Stimulated activated CD4-positive, alpha-beta T cell treated with anti-CD3 and anti-CD28 coated beads, Interleukin-1b, Interleukin-23, amount 100 ng/mL, for 48 hours (primary cell): ENCODE measurements at places on chromosomes 6 and 20.

GRCh38 chr6:36914227-36914794 lies 28.6 kb downstream of the C6orf89 start:
- DNase-seq = no peak

DNA sequence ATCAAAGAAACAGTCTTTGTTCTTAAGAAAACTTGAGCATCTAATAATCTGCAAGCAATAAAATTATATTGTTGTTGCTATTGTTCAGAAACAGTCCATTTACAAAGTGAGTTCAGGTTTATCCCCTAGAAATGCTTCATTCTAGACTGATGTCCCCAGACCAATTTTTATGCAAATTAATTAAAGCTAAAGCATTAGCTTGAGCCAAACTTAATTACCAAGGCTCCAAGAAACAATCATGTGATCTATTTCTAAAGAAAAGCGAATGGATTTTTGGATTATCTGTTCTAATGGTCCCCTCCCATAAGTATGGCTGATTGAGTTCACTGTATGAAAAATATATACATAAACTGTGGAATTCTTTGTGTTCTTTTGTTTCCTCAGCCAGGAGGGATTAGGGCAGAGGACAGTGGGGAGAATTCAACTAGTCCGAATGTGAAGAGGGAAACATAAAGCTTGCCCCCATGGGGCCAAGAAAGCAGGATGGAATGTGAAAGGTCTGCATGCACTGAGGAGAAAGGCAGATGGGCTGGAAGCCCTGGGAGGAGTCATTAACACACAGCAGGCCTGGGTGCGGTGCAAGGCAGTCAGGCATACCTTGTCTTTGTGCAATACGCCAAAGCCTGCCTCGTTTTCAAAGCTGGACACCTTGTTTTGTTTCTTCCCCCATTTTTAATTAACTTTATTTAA lies 597.1 kb downstream of the KIF16B start:
- no peak for DNase-seq

DNA sequence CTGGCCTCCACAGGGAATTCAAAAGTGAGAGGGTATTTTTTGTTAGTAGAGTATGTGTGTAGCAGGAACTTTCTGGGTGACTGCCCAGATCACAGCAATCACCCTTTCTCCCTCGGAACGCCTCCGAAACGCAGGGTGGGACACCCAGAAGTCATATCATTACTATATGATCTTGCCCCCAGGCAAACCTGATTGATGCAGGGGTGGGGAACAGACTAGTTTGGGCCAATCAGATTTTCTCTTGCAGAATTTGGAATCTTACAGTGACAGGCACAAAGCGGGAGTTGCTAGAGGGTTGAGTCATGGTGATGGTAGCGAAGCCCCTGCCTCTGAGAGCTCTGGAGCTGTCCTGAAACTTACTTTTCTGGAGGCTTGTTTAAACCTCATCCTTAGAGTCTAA lies 16.5 kb upstream of the RPN2 start:
- DNase-seq = no peak

GRCh38 chr6:105320271-105320670 lies 82.6 kb downstream of the PREP start:
- DNase-seq = no peak

GRCh38 chr6:26351544-26351953 lies 13.4 kb upstream of the BTN3A2 start:
- no peak for DNase-seq

DNA sequence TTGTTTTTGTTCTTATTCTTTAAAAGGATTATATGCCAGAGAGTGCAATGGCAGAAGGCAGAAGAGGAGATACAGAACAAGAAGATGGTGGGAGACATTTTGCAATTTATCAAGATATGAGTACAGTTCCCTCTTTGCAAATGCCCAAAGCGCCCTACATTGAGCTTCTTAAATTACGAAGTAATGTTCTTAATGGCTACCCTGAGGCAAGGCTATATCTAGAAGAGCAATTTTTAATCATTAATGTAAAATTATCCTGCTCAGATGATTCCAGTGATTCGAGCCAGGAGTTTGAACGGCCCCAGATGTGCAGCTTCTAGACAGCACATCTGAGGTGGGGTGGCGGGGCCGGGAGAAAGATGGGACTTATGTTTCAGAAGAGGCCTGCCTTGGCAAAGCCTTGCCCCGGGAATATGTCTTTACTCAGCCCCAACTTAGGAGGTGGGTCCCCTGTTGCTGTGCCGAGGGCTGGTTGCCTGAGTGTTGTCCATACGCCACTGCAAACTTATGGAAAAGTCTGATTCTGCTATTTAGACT lies 84.9 kb upstream of the MLN start:
- DNase-seq = no peak

DNA sequence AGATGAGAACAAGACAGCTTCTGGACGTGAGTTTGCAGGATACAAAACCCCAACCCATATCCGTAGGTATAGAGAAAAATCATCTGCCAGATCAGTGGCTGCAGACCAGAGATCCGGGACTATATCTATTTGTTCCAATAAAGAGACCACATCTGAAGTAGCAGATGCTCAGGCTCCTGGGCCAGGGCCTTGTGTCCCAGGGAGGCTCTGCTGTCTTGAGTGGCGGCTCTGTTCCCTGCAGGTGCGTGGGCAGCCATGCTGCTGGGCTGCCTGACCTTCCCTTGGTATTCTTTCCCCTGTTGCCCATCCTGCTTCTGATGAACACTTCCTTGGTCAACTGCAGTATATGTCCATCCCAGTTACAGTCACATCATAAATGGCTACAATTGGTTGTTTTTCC lies 34.9 kb downstream of the ERMARD start:
- DNase-seq = no peak

DNA sequence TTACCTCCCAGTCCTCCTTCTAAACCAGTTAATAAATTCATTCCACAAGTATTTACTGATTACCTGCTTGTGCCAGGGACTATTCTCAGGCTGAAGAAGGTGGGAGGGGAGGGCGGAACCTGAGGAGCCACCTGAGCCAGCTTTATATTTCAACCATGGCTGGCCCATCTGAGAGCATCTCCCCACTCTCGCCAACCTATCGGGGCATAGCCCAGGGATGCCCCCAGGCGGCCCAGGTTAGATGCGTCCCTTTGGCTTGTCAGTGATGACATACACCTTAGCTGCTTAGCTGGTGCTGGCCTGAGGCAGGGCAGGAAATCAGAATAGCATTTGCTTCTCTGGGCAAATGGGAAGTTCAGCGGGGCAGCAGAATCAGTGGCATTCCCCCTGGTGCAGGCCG lies 4.9 kb upstream of the AAR2 start:
- DNase-seq = no peak

DNA sequence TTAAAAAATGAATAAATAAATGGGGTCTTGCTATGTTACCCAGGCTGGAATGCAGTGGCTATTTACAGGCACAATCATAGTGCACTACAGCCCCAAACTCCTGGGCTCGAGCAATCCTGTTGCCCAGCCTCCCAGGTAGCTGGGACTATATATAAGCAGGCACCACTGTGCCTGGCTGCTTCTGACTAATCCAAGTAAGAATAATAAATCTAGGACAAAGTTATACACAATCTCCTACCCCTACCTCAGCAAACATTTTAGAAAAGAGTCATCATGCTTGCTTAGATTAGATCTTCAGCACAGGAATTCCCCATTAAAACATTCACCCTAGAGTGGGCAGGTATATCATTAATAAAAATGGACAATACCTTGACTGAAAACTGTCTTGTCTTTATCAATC lies 124.6 kb downstream of the REV3L start:
- no peak for DNase-seq

- DNase-seq = no peak
Observed at GRCh38 chr6:79543886-79544285, 6.7 kb upstream of the LCA5 start.

GRCh38 chr20:61874421-61875068 lies 191.1 kb downstream of the TAF4 start:
- DNase-seq = no peak

DNA sequence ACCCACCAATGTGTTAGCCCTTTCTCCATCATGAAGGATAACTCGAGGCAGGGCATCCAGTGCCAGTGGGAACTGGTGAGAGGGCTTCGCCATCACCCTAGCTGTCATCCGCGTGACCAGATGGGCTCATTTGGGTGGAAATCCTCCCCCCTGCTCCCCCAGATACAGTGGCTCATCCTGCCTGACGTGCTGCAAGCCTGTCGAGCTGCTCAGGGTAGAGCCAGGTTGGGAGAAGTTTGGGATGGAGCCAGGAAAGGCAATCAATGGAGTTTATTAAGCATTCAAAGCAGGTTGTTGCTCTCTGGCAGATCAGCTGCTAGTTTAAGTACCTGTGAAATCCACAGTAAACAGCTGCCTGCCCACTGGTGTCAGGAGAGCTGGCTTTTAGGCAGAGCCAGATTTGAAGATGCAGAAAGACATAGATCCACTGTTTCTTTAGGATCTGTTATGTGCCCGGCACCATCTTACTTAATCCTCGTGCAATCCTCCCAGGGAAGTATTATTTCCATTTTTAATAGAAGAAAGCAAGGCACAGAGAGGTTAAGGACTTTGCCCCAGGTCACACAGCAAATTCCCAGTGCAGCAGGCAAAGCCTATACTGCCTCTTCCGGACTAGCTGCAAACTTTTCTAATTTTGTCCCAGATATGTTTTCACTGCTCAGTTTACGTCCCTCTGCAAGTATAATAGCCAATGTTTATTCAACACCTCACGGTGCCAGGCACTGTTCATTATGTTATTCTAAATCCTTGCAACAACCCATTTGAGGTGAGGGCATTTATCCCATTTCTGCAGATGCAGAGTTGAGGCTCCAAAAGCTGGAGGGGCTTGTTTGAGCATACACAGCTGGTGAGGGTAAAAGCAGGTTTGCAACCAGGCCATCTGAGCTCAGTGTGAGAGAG lies 54.1 kb upstream of the KCNG1 start:
- DNase-seq = no peak

DNA sequence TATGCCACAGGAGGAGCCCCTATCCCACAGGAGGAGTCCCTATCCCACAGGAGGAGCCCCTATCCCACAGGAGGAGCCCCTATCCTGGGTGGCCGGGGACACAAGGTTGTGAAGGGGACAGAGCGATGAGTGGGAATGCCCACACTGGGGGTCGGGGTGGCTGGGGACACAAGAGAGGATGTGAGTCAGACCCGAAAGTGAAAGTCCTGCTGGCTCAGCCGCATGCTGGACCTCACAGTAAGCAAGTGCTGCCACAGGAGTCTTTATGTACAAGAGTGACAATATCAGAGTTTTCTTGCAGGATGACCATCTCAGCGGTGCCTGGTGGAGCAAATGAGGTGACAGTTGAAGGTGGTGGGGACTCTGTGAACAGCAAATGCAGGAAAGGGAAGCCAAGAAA lies 93.7 kb downstream of the PSMB1 start:
- peak; percentile 29 for DNase-seq

- DNase-seq = no peak
Observed at GRCh38 chr6:82524031-82524430, 160.4 kb downstream of the TPBG start.

DNA sequence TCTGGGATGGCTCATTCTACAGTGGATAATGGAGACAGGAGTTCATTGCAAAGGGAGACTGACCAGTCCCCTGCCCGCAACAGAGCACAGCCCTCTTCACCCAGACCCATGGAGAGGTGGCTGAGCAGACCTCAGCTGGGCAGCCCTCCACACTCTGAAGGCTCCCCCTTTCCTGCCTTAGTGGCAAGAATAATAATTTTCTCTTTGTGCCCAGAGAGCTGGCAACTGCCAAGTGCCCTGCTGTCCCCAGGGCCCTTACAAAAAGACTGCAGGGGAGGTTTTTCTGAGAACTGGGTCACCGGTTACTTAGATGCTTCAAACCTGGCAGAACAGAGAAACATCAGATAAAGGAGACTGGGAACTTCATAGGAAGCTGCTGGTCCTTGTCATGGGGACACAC lies 35.4 kb upstream of the ZNFX1 start:
- no peak for DNase-seq

GRCh38 chr6:164897523-164898235 lies 411.7 kb downstream of the C6orf118 start:
- no peak for DNase-seq

GRCh38 chr6:70157086-70157485 lies 145.8 kb downstream of the COL9A1 start:
- no peak for DNase-seq

- DNase-seq = peak; percentile 54
Observed at GRCh38 chr6:15901141-15902115, 227.5 kb upstream of the MYLIP start.

- DNase-seq = no peak
Observed at GRCh38 chr20:57195469-57196100, 70.9 kb downstream of the BMP7 start.

GRCh38 chr20:17972121-17972520 lies 3.3 kb downstream of the MGME1 start:
- no peak for DNase-seq

GRCh38 chr20:8346700-8347270 lies 214.7 kb downstream of the PLCB1 start:
- no peak for DNase-seq

DNA sequence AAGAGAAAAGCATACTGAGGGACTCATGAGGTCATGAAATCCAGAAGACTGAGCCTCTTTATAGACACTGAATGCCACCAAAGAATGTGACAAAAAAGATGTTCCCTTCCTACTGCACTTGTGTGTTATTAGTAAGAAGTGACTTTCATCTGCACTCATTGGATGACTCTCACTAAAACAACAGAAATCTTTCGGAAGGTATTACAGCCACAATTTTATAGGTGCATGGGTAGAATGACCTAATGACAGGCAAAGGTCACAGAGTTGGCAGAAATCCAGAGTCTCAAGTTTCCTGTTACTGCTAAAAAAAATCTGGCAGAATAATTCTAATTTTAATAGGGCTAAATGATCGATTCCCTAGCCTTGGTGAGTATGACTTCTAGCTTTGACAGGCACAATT lies 13.3 kb downstream of the PKHD1 start:
- no peak for DNase-seq

DNA sequence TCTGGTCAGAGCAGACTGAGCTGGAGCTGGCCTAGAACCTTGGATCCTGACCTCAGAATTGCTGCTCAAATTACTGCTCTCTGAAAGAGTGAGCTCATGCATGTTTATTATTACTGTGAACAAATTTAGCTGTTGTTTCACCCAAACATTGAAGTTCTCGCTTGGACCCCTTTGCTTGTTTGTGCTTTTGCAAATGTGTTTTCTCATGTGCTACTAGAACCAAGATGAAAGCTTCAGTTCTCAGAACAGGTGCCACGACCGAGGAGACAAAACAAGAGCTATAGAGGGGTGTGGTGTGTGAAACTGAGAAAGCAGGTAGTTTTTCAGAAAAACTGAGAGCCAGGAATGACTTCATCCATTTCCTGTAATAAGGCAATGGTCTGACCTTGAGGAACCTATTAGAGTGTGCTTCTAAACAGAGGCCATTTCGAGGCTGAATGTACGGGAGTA lies 50.0 kb upstream of the ESR1 start:
- DNase-seq = peak; percentile 41

DNA sequence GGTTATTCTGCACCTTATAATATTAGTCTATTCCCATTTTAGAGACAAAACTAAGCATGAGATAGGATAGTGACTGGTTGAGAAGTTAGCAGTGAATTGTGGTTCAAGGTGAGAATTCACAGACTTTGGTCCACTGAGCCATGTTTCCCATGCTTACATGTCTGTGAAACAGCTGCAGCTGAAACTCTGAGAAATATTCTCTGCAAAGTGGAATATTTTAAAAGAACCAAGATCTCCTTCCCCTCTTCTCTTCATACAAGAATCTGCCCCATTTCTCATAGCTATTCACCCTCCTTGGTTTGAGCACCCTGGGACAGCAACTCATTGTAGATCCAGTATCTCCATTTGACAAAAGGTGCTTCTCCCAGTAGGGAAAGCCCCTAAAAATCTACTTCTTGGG lies 70.2 kb upstream of the TMEM170B start:
- no peak for DNase-seq

GRCh38 chr6:30716879-30717128 lies 277 bp downstream of the MDC1 start:
- no peak for DNase-seq

- DNase-seq = no peak
Observed at GRCh38 chr6:148803979-148804378, 57.1 kb downstream of the UST start.
